ENCODE measurements at places on chromosomes 5 and 9.
A peak's percentile ranks its signal among the peaks of the same experiment; 100 is the strongest.

DNA sequence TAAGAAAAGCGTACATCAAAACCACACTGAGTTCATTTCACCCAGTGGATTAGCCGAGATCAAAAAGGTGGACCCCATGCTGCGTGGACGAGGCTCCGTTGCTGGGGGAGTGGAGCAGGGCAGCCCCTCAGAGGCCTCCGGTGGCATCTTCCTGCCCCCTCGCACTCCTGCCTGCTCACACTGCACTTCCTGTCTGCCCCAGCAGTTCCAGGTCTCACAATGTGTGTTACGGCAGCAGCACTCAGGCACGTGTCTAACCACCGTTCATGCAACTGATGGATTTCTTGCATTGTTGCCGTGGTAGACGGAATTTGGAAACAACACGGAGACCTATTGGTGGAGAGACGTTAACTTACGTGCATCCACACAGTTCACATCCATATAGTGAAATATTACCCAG is 196.6 kb upstream of the OTULINL start:
- no peak for DNase-seq

DNA sequence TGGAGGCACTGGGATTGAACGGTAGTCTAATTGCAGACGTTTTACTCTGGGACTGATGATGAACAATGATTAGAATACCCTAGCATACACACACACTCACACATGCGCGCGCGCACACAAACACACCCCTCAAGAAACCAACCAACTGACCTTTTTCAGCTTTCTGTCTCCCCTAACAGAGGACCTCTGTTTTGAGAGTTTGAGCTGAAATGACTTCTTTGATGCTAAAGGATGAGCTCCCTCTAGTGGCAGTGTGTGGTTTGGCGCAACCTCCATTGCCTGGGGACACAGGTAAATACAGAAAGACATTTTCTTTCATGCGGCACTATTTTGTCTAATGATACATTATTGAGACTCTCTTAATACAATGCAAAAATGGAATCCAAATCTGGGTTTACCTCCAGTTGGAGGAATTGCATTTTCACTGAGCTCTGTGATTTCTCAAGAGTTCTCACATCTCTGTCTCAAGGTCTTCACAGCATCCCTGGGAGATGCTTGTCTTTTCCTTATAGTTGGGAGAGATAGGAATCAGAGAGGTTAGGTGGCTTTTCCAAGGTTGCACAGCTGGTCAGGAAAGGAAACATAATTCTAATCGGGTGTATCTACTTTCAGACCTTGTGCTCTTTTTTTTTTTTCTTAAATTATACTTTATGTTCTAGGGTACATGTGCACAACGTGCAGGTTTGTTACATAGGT is 187.5 kb downstream of the TMEM38B start:
- DNase-seq = peak; percentile 69

- no peak for DNase-seq
Measured at GRCh38 chr9:13113216-13113615, 166.3 kb downstream of the MPDZ start.

DNA sequence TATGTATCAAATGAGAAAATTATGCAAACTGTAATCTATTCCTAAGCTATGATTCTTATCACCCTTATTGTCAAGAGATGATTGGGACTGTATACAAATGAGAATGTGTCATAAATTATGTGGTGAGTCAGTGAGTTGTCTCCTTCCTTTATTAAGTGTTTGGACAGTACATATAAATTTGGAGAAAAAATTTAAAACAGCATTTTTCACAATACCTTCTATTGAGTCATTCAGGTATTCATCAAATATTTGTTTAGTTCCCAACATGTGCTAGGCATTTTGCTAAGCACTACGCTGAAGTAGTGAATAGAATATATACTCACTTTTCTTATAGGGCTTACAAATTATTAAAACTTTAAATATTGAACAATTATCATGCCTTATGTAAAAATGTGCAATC is 36.3 kb upstream of the PTPRD start:
- DNase-seq = no peak

GRCh38 chr5:33883482-33883881 is 8.3 kb downstream of the ADAMTS12 start:
- no peak for DNase-seq

- no peak for DNase-seq
Measured at GRCh38 chr9:134327671-134328231, 1.5 kb downstream of the RXRA start.

GRCh38 chr5:154210163-154210562 is 19.6 kb downstream of the GALNT10 start:
- no peak for DNase-seq

All from iPS-NIHi11 (cell line).